ENCODE measurements at places on chromosomes 13 and 19. TPM values are rescaled to one million over a fixed set of nuclear protein-coding genes. Genes with fewer than 3 reads are reported as not detected.

Gene ERVK3-1
- total RNA-seq = 50.1 TPM

Gene OR7D2
- not detected for total RNA-seq

Gene DHRS12
- total RNA-seq = 7.6 TPM

Gene CEACAM19
- total RNA-seq = 5.4 TPM

Gene FBXW9
- total RNA-seq = 10.8 TPM

Gene ZNF8
- total RNA-seq = 12.8 TPM

Measured in lower leg skin (tissue), 4 donors.